ENCODE measurements at places on chromosomes 7 and 10. TPM values are rescaled to one million over a fixed set of nuclear protein-coding genes. Genes with fewer than 3 reads are reported as not detected.

GRCh38 chr10:78567680-78568455 lies 500.9 kb upstream of the ZMIZ1 start:
- no peak for DNase-seq

GRCh38 chr7:44280993-44281721 lies 44.2 kb downstream of the CAMK2B start:
- DNase-seq = no peak

DNA sequence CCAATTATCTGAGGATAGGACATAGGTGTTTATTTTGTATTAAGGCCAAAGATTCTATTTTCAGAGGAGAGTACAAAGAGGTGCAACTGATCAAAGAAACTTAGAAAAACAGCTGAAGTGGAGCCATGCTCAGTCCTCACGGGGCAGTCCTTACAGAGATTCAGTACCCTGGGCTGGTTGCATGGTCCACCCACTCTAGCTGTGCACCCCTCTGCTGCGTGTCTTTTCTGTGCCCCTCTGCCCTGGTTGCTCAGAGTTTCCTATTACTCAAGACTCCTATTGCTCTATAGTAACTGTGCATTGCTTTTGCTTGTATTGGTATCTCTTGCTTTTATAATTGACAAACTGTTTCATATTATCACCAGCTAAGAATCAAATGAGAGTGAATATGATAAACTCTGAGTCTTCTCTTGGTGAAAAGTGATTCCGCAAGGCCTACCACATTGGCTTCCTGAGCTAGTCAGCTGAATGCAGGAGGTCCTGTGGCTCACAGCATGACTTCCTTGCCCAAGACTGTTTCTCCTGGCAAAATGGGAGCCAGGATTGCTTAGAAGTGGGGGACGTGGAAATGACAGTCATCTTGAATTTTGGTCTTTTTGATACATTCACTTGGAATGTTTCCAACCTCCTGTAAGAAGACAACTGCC lies 137.0 kb downstream of the GLCCI1 start:
- DNase-seq = no peak

GRCh38 chr7:158638001-158638400 lies 50.4 kb upstream of the PTPRN2 start:
- no peak for DNase-seq

DNA sequence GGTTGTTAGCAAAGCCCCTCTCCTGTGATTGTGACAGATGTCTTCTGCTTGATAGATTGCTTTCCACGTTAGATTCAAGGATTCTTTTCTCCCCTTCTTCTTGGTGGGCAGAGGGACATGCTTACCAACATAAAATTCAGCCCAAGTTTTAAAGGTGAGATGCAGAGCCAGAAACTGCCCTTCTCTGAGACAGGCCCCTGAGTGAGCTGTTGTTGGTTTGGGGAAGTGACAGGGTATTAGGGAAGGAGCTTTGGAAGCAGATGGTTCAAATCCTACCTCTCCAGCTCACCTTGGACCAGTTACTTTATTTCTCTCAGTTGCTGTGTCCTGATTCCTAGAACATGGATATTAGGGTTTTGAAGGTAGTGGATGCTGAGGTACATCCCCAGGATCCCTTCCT lies 53.0 kb downstream of the SORCS3 start:
- DNase-seq = no peak

GRCh38 chr7:144720149-144720548 lies 115.7 kb downstream of the TPK1 start:
- DNase-seq = no peak

GRCh38 chr10:131726076-131726880 lies 174.5 kb upstream of the PPP2R2D start:
- DNase-seq = no peak

DNA sequence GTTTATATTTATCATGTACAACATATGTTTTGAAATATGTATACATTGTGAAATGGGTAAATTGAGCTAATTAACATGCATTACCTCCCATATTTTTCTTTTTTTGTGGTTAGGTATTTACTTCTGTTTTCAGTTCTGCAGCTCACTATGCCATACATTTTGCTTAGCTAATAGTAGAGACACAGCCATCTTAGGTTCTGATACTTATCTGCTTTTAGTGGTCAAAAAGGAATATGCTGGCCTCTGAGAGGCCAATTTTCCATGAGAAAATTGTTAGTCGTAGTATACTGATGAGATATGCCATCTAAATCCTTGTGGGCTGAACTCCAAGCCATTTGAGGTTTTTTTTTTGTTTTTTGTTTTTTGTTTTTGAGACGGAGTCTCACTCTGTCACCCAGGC lies 31.0 kb downstream of the SGPL1 start:
- no peak for DNase-seq

DNA sequence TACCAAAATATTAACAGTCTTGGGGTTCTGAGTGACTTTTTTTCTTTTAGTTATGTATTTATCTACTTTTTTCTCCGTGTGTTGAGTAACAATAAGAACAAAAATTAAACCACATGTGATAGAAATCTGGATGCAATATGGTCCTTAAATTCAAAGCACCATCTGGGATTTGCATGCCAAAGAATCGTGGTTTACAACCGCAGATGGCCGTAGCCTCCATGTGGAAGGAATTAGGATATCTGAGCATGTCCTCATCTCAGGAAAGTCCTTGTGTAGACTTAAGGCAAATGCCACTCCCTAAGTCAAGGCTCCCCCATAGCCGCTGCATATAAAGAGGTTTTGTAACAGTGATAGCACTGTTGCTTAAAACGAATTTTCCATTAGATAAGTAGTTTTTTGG lies 304.0 kb downstream of the ZEB1 start:
- no peak for DNase-seq

GRCh38 chr7:42351316-42351935 lies 114.4 kb upstream of the GLI3 start:
- DNase-seq = no peak

- DNase-seq = no peak
These were observed 995 bp upstream of the CLDN3 start for GRCh38 chr7:73770860-73771670.

- DNase-seq = no peak
These were observed 315.7 kb downstream of the NRG3 start for GRCh38 chr10:82190432-82191260.

DNA sequence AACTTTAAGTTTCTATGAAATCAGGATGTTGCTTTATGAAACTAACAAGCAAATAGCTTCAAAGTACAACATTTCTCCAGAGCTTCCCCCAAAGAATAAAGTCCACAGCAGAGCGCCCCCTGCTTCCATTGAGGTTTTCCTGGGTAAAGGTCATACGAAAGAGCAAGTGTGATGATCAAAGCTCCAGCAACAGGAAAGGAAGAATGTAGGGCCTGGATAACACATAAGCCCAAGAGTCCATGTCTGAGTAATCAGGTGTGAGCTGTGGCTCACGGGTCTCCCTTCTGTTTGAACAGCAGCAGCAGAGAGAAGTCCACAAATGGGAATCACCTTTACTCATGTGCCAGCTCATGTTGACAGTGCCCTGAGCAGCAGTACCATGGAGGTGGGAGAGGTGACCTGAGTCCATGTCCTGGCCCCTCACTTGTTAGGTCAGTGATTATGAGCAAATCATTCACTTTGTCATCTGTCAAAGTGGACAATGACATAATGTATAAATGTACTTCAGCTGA lies 50.5 kb downstream of the MRPL32 start:
- DNase-seq = no peak

GRCh38 chr7:101125989-101126650 lies 784 bp upstream of the SERPINE1 start:
- DNase-seq = peak; percentile 69

- no peak for DNase-seq
These were observed 236.0 kb downstream of the GLRX3 start for GRCh38 chr10:130372222-130372621.

DNA sequence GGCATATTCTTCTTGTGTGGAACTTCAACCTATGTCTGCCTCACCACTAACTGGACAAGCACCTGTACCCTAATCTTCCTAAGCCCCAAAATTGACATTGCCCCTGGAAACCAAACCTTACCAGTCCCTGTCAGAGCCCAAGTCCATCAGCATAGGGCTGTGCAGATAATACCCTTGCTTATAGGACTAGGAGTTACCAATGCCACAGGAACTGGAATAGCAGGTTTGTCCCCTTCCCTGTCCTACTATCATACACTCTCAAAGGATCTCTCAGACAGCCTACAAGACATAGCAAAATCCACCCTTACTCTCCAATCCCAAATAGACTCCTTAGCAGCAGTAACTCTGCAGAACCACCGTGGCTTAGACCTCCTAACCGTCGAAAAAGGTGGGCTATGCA lies 19.8 kb downstream of the ZNF107 start:
- no peak for DNase-seq

DNA sequence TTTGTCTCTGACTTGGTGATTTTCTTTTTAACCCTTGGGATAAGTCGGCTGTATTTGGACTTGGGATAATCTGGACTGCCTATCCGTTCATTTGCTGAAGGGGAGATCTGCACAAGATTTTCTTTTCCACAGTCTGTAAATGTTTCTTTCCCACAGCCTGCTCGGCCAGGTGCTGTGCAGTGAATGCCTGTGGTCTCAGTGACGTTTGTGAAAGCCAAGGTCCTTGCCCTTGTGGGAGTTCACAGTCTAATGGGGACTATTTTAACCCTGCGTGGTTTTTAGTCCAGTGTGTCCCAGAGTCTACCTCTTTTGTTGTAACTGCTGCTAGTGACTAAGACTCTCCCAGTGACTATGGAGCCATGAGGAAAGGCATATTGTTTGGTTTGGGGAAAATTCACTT lies 8.9 kb downstream of the PNLIP start:
- no peak for DNase-seq

DNA sequence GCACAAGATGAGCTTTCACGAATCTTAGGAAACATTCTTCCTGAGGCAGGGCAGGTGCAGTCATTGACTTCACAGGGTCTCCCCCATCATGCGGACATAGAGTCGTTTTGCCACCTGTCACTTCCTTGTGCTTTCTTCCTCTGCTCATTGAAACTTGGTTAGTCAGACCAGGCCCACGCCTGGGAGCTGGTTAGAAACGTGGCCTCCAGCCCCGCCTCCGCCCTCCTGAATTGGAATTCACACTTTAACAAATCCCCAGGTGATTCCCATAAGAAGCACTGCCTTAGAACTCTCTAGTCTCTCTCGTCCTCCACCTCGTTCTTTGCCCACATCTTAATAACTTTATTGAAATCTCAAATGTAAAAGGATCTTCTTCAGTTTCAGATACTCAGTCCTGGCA lies 265.5 kb upstream of the FZD8 start:
- no peak for DNase-seq

DNA sequence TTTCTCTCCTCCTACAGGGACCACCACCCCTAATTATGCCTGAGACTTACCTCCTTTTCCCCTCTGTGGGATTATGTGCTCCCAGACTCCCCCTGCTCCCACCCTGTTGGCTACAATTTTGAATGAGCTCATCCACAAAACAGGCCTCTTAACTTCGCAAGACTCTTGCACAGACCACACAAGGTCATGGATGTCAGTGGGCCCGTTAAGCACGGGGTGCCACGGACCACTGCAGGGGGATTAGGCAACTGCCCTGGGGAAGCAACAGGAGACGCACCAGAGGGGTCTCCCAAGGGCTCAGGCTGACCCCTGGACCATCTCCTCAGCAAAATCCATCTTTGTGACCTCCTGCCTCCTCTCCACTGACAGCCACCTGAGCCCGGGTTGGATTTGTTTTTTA lies 42.1 kb upstream of the COL13A1 start:
- DNase-seq = no peak

DNA sequence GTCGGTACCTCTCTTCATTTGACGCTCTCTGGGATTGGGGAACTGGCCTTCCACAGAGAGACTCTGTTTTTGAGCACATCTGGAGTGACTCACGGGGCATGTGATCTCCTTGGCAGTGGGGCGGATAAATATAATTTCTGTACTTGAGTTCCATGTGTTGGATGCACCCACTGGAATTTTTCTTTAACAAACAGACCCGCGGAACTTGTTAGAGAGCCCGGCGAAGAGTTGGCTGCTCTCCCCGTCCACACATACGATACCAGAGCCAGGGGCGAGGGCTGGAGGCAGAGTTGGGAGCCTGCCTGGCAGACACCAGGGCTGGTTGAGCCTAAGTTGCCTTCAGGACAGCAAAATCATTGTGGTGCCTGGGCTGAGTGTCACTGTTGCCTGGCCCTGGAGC lies at the start of gene FAM180A:
TSS of gene FAM180A (minus strand) at position 44 of the 400 bp plus-strand sequence. CDS start 233 bp downstream, outside the sequence.
- no peak for DNase-seq

- DNase-seq = no peak
These were observed 49.2 kb upstream of the ANKRD1 start for GRCh38 chr10:90969947-90970673.

- no peak for DNase-seq
These were observed 149.2 kb downstream of the REEP3 start for GRCh38 chr10:63670291-63670898.

DNA sequence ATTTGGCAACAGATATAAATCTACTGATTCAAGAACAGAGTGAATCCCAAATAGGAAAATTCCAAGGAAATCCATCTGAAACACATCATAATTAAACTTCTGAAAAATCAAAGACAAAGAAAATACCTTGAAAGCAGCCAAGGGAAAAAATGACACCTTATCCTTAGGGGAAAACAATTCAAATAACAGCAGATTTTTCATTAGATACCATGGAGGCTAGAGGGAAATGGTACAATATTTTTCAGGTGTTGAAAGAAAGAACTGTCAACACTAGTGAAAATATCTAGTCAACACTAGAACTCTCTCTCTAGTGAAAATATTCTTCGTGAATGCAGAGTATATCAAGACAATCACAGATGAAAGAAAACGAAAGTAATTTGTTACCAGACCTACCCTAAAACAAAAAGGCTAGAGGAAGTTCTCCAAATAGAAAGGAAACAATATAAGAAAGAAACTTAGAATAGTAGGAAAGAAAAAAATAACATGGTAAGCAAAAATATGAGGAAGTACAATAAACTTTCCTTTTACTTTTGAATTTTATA lies 5.7 kb upstream of the FAM241B start:
- no peak for DNase-seq

GRCh38 chr10:73858750-73859427 lies 15.5 kb downstream of the CAMK2G start:
- DNase-seq = no peak

GRCh38 chr10:120516426-120516825 lies 59.4 kb downstream of the PLPP4 start:
- no peak for DNase-seq

CAMK2B gene
- not detected for polyA plus RNA-seq

PALD1 gene
- 11.3 TPM for polyA plus RNA-seq

SERPINE1 gene
- 0.83 TPM for polyA plus RNA-seq

ADGRA1 gene
- not detected for polyA plus RNA-seq

TRIL gene
- polyA plus RNA-seq = not detected

SHTN1 gene
- polyA plus RNA-seq = 2.6 TPM

LAMB1 gene
- 1.6 TPM for polyA plus RNA-seq

ACSL5 gene
- 54.1 TPM for polyA plus RNA-seq

PKD2L1 gene
- polyA plus RNA-seq = not detected

TAS2R40 gene
- not detected for polyA plus RNA-seq

TUBB8 gene
- not detected for polyA plus RNA-seq

HOXA6 gene
- polyA plus RNA-seq = not detected

UCMA gene
- polyA plus RNA-seq = not detected

Data from GM12878 (cell line).